Nephron progenitor cell (in vitro differentiated cells): ENCODE measurements at places on chromosomes 12 and 14.
A peak's percentile ranks its signal among the peaks of the same experiment; 100 is the strongest.

- no peak for DNase-seq
These were observed 250.2 kb downstream of the GPHN start for GRCh38 chr14:66758031-66758613.

DNA sequence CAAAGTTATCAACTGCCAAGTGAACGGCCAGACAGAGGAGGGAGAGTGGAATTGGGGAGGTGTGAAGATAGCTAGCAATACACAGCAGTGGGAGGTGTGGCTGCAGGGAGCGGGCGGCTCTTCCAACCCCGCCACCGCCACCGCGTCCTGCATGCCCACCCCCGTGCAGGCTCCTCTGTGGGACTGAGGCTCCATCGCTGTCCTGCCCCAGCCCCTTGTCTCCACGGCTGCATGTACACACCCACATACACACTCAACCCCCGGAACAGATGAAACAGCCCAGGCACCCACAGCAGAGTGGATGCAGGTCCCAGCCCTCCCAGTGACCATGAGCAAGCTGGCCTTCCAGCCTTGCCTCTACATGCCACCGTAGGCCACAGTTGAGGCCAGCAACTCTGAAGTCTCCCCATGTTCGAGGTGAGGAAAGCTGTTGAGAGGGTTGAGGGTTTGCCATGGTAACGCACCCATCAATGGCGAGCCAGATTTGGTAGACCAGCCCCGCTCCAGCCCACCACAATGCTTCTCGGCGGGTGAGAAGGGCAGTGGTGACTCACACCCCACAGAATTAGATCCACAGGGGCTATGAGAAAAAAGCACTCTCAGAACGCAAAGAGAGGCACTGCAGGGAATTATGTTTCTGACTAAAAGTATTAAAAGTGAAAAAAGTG, 39.3 kb downstream of the PITPNM2 start:
- no peak for DNase-seq

- DNase-seq, result no peak
These were observed 22.2 kb upstream of the NAV3 start for GRCh38 chr12:77808534-77808933.

- DNase-seq, result peak; percentile 22
These were observed 442.6 kb downstream of the DPF3 start for GRCh38 chr14:72451054-72451972.

DNA sequence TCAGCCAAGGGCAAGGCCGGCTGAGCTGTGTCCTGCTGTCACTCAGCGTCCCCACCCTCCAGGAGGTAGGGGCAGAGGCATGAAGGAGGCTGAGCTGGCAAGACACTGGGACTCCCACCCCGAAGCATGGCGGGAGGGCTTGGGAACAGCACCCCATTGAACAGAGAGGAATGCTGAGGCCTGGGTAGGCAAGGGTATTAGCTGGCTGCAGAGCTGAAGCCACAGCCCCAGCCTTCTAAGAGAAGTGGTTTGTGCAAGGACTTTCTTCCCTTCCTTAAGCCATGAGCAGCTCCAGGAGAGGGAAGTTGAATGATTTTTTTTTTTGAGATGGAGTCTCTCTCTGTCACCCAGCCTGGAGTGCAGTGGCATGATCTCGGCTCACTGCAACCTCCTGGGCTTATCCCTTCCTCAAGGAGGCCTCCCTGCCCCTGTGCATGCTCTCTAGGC, 6.6 kb upstream of the CFAP73 start:
- no peak for DNase-seq

DNA sequence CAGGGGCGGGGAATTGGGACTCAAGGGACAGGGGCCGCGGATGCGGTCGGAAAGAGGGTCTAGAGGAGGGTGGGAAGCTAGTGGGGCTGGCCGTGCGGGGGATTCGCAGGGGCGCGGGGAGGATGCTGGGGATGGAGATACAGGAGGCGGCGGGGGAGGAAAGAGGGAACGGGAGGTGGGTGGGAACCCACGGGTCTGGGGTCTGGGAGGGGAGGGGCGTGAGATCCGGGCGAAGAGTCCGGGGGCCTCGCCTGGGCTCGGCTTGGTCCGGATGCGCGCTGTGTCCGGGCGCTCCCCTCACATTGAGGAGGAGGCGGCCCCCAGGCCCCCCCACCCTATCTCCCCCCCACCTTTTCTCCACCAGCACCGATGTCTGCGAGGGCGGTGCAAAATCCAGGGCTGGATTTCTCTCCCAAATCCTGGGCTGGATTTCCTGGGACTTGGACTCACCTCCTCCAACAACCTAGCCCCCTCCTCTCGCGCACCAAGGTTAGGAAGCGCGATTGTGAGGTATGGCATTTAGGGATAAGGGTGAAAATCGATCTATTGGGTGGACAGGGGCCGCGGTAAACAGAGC, at the start of gene AGAP2:
Gene AGAP2 (minus strand): TSS at position 82 of the 577 bp plus-strand sequence. CDS start 496 bp downstream, outside the sequence.
- DNase-seq, result peak; percentile 51

- no peak for DNase-seq
These were observed 180.4 kb upstream of the FKBP4 start for GRCh38 chr12:2614341-2614740.

DNA sequence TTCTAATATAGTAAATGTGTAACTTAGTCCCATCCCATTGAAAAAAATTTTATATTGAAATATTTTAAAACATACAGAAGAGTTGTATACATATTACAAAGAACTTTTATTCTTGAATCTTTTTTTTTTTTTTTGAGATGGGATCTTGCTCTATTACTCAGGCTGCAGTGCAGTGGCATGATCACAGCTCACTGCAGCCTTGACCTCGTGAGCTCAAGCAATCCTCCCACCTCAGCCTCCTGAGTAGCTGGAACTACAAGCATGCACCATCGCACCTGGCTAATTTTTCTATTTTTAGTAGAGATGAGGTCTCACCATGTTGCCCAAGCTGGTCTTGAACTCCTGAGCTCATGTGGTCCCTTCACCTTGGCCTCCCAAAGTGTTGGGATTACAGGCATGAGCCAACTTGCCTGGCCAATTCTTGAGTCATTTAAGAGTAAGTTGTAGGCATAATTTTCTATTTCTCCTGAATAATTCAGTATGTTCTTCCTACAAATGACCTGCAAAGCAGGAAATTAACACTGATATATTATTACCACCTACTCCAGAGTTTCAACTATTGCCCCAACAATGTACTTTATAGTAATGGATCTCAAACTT, 153.0 kb upstream of the BMP4 start:
- DNase-seq, result no peak

DNA sequence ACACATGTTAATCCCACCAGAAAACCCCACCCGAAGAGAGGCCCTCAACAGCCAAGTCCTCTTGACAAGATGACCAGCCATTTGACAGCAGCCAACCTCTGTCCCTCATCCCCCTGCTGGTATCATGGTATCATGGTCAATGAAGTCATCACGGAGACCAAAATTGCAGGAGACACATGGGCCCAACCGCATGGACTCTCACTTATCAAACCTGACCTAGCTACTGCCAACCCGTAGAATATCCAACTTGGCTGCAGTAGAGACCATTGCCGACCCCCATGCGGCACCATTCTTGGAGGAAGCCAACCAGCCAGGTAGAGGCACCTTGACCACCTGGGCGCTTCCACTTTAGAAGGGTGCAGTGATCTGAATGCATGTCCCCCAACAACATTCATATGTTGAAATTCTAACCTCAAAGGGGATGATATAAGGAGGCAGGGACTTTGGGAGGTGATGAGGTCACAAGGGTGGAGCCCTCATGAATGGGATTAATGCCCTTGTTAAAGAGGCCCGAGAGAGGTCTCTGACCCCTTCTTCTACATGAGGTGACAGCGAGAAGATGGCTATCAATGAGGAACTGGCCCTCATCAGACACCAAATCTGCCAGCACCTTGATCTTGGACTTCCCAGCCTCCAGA, 33.3 kb downstream of the DIO3 start:
- no peak for DNase-seq

GRCh38 chr14:69796797-69797500, at the start of gene SLC10A1:
TSS of gene SLC10A1 (minus strand) at chr14:69797241. CDS start at chr14:69797155, 86 bp downstream.
- DNase-seq, result no peak

GRCh38 chr14:63006531-63006930, 38.7 kb downstream of the KCNH5 start:
- no peak for DNase-seq

GRCh38 chr14:56331592-56332216, 213.5 kb downstream of the PELI2 start:
- DNase-seq, result no peak

DNA sequence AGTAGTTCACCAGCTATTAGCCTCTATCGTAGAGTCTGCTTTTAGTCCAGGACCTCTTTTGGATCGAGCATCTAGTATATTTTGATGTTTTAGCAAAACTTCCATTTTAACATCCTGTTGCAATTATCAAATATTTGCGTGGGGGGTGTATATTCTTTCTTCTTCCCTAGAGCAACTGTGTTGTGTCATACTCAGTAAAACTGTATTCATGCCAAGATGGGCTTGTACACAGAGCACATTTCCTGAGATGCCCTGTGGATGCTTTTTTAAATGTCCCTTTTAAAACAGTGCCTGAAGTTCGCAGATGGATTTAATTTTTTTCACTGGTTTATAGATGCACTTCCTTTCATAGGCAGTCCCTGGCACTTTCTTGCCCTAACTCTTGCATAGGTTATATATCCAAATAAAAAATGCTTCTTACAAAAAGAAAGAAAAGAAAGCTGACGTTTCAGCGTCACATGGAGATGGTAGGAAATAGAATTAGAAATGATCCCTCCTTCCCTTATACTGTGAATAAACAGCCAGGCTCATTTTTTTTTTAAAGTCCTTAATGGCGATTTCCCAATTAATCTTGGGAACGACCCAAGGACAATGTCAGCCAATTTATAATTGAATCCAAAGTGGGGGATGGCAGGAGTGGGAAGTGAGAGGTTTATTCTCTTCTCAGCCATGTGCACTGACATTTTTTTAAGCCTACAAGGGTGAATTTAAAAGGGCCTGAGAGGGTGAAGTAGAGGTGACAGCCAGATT, 247.0 kb downstream of the SLC41A2 start:
- DNase-seq, result no peak
